ENCODE measurements at places on chromosomes 7 and 10.

DNA sequence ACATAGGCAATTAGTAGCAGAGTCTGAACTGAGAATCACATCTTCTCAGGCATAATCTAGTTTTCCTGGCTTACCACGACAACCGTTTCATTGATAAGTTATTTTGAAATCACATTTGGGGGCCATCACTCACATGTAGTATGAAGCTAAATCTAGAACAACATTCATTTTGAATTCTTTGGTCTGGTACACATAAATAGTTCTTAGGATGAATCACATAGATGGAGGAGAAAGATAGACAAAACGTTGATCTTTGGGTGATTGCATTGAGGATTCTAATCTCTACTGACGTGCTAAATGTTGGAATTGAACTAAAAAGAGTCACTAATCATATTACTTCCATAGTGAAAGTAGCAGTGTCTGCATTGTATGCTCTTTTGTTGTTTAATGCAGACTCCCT lies 1022.6 kb downstream of the LRMDA start:
- no peak for DNase-seq

- no peak for DNase-seq
These were observed 6.0 kb upstream of the ZDHHC4 start for GRCh38 chr7:6571160-6571779.

GRCh38 chr10:63437116-63437949 lies 28.4 kb downstream of the JMJD1C start:
- DNase-seq = no peak

DNA sequence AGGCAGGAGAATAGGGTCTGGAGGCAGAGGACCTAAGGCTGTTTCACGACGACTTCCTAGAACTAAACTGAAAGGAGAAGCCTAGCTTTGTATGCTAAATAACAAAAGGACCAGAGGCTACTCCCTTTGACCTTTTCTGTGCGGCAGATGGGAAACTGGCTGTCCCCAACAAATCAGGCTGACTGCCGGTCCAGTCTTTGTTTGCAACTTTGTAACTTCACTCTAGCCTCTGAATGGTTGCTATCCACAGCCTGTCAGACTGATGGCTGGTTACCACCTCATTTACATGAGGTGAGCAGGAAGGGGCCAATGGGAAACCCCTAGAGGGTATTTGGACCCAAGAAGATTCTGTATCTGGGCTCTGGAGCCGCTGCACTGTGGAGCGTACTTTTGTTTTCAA lies 132.6 kb upstream of the SHH start:
- DNase-seq = no peak

DNA sequence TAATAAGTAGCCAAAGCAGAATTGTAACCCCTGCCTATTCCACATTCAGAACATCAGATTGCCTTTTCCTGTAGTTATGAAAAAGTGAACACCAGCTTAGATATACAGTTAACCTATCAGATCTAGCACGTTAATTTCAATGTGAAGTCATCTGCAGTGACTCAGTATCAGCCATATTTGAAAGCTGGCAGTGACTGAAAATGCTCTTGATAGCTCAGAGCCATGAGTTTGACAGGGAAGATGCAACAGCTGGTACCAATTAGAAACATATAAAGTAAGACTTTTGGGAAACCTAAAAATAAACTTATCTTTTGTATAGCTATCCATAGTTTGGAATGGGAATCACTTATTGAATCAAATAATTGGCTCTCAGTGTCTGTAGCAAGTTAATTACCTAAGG lies 284.1 kb upstream of the NPSR1 start:
- no peak for DNase-seq

DNA sequence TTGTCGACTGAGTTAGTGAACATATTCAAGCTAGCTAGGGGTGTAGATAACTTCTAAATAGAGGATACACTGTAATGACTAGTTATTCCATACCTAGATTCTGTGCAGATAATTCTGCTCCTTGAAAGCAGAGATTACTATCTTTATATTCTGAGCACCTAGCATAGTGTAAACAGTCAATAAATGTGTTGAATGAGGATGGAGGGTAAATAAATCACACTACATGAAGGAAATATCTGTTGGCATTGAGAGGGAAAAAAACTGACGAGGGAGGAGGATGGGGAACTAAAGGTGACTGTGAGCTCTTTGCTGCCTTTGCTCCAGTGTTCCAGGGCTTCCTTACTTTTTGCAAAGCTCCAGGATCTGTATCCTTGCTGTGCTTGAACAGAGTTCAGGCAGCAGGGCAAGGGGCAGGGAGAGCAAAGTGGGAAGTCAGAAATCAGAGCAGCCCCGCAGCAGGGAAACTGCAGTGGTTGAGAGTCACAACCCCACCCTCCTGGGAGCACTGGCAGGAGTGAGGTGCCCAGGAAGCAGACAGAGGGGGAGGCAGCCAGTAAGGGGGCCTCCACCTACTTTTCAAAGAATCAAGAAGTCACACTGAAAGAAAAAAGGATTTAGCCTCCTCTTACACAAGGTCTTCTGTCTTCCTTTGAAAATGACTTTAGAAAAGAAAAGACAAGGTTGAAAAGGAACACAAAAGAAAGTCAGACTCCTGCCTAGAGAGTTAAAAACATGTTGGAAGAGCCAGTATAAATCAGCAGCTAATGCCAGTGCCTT lies 71.8 kb upstream of the LRRN3 start:
- no peak for DNase-seq
